ENCODE measurements at places on chromosomes 2 and 18.

- DNase-seq: no peak
Observed at GRCh38 chr2:79862756-79863155, 349.9 kb downstream of the CTNNA2 start.

GRCh38 chr2:201276511-201276910, 16.2 kb downstream of the CASP8 start:
- DNase-seq: no peak

GRCh38 chr2:188766471-188766856, 207.7 kb upstream of the COL3A1 start:
- DNase-seq: no peak

- no peak for DNase-seq
Observed at GRCh38 chr2:23550553-23550952, 165.6 kb downstream of the KLHL29 start.

DNA sequence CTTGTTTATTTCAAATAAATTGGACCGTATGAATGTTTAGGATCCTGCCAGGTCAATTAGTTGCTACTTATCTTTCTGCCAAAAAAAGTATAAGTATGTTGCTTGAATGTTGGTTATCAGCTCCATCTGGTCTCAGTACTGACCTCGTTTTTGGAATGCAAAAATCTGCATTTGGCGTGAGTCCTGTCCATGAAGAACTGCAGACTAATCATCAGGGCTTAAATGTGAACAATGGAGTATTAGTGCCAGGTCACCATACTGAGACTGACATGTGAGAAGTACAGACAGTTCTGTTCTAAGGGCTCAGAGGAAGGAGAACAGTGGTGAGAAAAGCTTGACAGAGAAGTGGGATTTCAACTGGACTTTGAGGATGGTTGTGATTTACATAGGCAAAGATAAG, 393.1 kb upstream of the SLC14A2 start:
- no peak for DNase-seq

- no peak for DNase-seq
Observed at GRCh38 chr2:99864561-99865553, 277.5 kb downstream of the AFF3 start.

- no peak for DNase-seq
Observed at GRCh38 chr2:169080250-169081069, 11.1 kb downstream of the DHRS9 start.

DNA sequence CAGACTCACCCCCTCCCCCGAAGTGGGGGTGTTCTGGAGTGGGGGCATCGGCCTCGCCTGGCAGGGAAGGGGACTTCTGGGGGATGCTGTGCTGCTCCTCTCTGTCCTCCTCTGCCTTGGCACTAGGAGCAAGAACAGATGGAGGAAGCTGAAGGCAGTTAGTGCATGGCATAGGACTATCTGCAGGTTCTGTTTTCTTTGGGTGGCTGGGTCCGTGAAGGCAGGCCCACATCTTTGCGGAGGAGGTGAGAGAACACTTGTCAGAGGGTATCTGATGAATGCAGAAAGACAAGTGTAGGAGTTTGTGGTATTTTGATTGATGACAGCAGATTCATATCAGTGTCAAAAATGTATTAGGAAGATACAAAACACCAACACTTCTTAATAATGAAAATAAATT, 411.4 kb downstream of the TSN start:
- no peak for DNase-seq

DNA sequence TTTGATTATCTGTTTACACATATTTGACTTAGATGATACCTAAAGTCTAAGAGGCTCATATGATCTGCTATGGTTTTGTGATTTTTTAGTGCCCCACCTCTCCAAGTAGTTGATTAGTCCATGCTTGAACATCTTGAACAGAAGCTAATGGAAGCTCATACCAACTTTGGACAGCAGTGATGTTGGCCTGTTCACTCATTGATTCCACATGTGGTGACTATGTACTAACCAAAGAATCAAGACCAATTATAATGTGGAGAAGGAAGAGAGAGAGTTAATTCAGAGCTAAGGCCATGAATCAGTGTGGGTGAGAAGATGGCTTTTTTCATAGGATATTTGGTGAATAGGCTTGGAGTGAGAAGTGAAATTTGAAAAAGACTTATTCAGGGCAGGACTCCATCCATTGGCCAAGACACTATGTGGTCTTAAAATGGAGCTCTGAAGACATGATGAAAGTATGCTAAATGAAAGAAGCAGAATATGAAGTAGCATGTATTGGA, 178.3 kb upstream of the TWIST2 start:
- DNase-seq: no peak

- DNase-seq: no peak
Observed at GRCh38 chr2:180291060-180291459, 284.0 kb upstream of the CWC22 start.

DNA sequence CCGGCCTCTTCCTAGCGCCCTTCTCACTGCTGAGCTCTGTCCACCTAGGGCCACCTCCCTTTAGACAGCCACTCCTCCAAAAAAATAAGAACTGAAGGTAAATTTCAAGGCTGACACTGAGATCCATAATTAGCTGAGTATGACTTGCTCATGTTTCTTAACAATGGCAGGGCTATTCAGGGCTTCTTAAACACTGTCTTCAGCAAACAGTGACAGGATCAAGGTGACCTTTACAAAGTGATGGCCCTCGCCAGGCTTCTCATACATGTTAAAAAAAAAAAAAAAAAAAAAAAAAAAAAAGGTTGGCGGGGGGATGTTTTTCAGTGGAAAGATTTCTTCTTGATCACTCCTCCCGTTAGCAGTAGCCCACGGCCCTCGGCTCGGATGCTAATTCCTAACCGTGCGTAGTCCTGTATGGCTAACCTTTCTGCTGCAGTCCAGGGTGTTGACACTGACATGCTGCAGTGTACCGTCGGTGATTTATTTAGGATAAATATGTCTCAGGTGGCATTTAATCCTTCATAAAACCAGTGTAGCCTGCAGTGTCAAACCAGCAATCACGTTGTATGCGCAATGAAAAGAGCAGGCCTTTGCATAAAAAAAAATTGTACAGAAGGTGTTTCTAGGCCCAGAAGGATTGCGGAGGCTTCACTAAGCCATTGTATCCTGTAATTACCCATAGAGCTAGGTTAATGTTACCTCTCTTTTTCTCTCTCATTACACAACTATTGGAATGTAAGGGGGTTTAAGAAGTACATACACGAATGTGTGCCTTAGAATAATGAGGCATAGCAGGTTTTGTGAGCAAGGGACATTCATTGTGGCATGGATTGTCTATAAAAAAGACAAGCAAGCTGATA, 142.7 kb downstream of the PTGR3 start:
- no peak for DNase-seq

DNA sequence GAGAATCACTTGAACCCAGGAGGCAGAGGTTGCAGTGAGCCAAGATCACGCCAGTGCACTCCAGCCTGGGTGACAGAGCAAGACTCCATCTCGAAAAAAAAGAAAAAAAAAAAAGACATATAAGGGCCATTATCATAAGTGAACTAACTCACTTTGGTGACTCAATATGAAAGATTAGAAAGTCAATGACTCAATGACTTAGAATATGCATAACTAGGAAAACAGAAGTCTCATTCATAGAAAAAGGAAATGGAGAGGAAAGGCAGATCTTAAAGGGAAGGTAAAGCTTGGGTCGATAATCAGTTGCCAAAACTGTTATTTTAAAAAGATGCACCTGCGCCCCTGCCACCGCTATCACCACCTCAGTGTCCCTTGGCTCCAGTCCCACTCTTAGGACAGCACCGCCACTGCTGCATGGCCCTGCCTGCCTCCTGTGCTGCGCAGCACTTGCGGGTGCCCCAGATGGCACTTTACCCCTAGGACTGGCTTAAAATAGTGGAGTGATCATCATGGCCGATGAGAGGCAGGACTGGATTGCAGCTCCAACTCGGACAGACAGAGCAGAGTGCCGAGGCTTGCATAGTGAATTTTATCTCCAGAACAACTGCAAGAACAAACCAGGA, 54.7 kb downstream of the INO80D start:
- DNase-seq: no peak

DNA sequence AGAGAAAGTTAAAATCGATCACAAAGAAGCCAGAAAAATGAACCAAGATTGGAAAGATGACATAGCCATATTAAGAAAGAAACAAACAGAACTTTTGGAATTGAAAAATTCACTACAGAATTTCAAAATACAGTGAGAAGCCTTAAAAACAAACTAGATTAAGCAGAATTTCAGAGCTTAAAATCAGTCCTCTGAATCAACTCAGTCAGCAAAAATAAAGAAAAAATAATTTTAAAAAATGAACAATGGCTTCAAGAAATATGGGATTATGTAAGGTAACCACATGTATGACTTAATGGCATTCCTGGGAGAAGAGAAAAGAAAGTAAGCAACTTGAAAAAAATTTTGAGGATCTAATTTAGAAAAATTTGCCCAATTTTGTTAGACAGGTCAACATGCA, 696.2 kb downstream of the TSN start:
- no peak for DNase-seq

GRCh38 chr2:229270551-229271410, at the start of gene PID1:
Gene PID1 (minus strand): TSS chr2:229271287. CDS start chr2:229271043, 244 bp downstream.
- no peak for DNase-seq

DNA sequence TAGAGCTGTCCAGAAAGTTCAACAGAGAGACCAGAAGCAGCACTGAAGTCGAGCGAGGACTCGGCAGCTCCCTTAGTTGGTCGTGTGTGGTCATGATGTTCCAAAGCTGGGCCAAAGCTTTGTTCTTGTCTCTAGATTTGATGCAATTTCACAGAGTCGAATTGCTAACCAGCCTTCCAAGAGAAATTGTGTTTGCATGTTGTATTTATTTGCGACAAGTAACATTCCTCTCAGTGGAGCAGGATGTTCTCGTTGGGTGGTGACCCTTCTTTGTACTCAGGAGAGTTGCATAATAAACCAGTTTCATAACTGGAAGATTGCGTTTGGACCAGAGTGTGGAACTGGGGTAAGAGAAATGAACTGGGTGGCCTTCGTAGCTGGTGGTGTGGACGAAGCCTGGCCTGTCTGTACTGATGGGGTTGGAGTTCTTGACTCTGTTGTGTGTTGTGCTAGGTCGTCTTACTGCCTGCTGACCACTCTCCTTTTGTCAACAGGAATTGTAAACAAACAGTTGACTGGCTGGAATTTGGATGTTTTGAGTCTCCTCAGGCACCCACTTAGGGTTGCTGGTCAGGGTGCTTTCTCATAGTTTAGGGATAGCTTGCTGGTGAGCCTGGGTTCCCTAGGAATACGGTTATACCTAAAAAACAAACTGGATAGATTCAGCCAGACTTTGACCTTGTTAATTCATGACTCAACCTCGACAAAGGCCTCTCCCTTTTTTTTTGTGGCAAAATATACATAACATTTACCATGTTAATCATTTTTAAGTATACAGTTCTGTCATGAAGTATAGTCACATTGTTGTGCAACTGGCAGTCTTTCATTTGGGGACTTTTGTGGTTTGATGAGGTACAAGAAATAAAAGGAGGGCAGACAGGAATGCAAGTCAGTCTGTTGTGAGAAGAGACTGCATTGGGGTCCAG, 28.9 kb upstream of the TOGARAM2 start:
- no peak for DNase-seq

DNA sequence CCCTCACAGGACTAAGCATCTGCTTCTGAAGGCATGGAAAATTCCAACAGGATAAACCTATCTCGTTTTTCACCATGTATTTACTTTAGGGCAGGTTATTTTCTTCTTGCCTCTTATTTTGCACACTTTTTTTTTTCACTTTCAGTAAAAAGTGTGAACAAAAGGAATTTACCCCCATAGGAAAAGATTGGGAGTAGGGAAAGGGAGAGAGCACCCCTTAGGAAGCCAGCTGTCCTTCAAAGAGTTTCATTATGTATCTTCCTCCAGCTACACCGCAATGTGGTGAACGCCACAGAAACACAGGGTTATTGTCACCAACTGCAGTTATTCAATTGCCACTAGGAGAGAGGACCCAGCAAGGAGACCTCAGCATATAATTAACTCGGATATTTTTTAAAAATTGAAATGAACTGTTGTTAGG, 286.2 kb upstream of the VRK2 start:
- DNase-seq: no peak

DNA sequence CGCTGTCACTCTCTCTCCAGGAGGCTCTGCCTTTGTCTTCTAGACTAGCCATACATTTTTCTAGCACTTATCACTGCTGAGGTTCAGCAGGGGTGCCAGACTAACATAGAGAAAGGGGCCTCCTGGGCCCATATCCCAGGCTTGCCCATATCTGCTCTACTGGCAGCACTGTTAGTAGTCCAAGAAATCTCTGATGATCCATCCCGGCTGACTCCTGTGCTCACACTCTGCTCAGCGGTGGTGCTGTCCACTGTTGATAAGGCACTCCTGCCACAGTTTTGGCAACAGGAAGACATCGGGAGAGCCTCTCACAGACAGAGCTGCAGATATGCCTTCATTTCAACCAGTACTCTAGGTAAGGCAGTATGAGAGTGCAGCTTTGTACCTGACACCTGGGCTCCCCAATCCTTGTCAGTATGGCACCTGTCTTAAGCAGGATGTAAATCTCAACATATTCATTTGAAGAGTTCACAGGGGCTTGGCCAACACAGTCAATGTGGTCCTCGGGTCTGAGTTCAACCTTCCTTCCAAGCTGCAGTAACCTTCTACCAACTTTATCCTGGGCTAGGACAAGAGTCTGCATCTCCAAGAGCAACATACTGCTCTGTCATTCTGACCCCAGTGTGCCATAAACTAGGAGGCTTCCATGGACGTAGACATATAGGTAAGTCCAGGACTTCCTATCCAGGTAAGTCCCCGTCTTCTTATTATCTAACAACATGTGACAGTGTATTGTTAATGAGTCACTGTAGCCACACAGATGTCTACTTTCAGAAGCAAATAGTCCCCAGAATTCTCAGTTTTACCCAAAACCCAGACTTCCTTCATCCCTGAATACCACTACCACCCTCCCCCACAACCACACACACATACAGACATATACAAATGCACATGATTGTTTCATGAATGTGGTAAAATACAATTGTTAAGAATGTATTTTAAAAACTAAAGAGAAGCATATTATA, 16.2 kb downstream of the KLF7 start:
- no peak for DNase-seq

DNA sequence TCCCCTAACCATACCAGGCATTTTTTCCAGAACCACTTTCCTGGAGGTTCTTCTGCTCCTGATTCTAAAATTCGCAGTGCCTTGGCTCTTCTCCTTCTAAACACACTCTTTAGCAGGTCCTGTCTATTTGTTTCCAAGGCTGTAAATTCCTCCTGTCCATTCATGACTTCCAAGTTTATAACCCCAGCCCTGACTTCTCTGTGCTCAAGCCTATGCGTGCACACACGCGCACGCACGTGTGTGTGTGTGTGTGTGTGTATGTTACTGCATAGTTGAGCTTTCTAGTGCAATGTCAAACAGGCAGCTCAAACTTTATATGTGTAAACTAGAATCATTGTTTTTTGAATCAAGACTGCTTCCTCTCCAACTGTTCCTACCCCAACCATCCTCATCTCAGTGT, 337.7 kb downstream of the LRRTM1 start:
- DNase-seq: no peak
